ENCODE measurements at places on chromosomes 7 and 10.

DNA sequence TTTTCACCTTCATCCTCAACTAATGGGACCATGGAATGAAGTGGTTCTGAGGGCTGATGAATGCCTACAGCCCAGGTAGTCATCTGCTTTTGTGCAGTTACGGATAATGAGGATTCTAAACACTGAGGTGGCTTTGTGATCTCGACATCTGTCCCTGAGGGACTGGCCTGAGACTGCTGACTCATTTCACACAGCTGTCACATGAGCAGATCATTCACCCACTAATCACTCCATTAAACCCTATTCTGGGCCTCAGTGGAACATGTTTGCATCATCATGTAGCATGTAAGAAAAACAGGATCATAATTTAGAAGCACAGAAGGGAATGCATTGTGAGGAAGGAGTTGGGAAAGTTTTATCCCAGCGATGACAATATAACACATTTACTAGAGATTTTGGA lies 79.4 kb upstream of the FEZF1 start:
- DNase-seq, result no peak

GRCh38 chr7:17134786-17135185 lies 163.7 kb upstream of the AHR start:
- no peak for DNase-seq

GRCh38 chr10:61781969-61782403 lies 119.3 kb downstream of the CABCOCO1 start:
- DNase-seq, result no peak

- DNase-seq, result no peak
Measured at GRCh38 chr10:126133906-126134656, 237.7 kb downstream of the FANK1 start.
